ENCODE measurements at places on chromosomes 6 and 20. TPM values are rescaled to one million over a fixed set of nuclear protein-coding genes. Genes with fewer than 3 reads are reported as not detected.

TBC1D20 gene
- 23.2 TPM for total RNA-seq

SLC17A9 gene
- 0.74 TPM for total RNA-seq

POPDC3 gene
- 8.2 TPM for total RNA-seq

EPPIN gene
- total RNA-seq, result not detected

NRSN2 gene
- 8.8 TPM for total RNA-seq

PRND gene
- not detected for total RNA-seq

DNA sequence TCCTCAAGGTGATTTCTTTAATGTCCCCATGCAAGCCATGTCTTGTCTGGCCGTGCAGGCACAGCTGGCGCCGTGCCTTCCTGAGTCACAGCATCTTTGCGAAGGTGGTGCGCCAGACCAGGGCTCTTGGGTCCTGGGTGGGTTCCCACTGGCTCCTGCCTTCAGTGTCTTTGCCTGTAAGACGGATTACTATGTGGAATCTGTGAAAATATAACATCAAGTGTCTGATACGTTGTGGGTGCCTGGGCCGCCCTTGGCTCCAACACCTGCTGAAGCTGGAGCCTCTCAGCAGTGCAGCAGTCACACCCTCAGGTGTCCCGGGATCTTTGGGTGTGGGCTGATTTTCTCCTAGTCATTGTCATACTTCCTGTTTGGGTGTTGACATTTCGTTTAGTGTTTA, 3.2 kb downstream of the OSBPL2 start:
- peaks cover 17% of the 10 kb centered on the region for H3K4me1 ChIP-seq
- H3K4me3 ChIP-seq, result no peak overlapping the region
- no peaks in the 10 kb centered on the region for H3K36me3 ChIP-seq

- H3K4me3 ChIP-seq, result no peak overlapping the region
- no peaks in the 10 kb centered on the region for H3K36me3 ChIP-seq
- peaks cover 17% of the 10 kb centered on the region for H3K4me1 ChIP-seq
- no peaks in the 10 kb centered on the region for H3K27me3 ChIP-seq
- DNase-seq, result peak; percentile 71
Measured at GRCh38 chr6:168823397-168824212, 382.6 kb downstream of the SMOC2 start.

GRCh38 chr6:97445407-97445806, 162.4 kb upstream of the MMS22L start:
- no peak for DNase-seq
- no peak overlapping the region for H3K27ac ChIP-seq

GRCh38 chr20:26214991-26215390, 518.3 kb upstream of the ZNF337 start:
- no peak overlapping the region for H3K27ac ChIP-seq
- no peak overlapping the region for H3K4me3 ChIP-seq
- no peaks in the 10 kb centered on the region for H3K4me1 ChIP-seq
- H3K27me3 ChIP-seq, result peaks cover 30% of the 10 kb centered on the region

- H3K27me3 ChIP-seq, result peaks cover 12% of the 10 kb centered on the region
- H3K4me1 ChIP-seq, result peaks cover 21% of the 10 kb centered on the region
- peak; percentile 51 for DNase-seq
- peak overlapping the region; percentile 53 for H3K27ac ChIP-seq
- H3K36me3 ChIP-seq, result no peaks in the 10 kb centered on the region
- no peak overlapping the region for H3K4me3 ChIP-seq
Measured at GRCh38 chr6:169811072-169811471, 59.6 kb downstream of the ERMARD start.

- DNase-seq, result no peak
- H3K36me3 ChIP-seq, result no peaks in the 10 kb centered on the region
- H3K4me3 ChIP-seq, result no peak overlapping the region
- peaks cover 8% of the 10 kb centered on the region for H3K27me3 ChIP-seq
Measured at GRCh38 chr6:157988700-157989063, 7.0 kb downstream of the SYNJ2 start.

DNA sequence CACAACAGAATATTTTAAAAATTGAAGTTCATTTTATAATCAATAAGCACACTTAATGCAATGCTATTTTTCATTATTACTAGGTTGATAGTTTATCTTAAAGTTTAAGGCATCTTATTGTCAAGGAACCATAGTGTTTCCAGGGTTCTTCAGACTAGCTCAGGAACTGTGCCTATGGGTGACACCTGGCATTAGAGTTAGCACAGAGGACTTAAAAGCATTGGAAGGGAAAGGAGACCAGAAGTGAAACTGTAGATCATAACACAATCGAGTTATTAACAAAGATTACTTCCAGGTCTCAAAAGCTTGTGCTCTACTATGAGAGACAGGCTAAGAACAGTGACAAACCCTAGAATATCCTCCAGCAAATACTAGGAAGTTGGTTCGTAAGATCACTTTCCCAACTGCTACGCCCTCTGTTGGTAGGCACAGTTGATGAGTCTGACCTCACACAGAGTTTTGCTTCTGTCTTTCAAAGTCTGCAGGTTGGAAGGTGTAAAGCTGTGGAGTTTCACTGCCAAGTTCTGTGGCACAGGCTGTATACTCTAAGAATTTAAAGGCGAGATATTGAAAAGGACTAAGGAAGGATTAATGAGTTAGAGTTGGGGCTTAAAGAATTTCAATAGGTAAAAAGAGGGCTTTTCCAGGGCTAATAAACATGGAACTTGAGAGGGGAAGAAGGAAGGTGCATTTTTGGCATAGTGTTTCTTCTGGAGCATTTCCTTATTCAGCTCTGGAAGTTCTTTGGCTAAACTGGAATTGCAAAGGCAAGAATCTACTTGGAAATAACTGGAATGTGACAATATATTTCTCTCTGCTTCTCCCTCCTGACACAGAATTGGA, 531.3 kb upstream of the JAG1 start:
- H3K4me3 ChIP-seq, result no peak overlapping the region
- no peak overlapping the region for H3K27ac ChIP-seq
- H3K27me3 ChIP-seq, result no peaks in the 10 kb centered on the region
- no peaks in the 10 kb centered on the region for H3K36me3 ChIP-seq
- DNase-seq, result peak; percentile 86

- no peaks in the 10 kb centered on the region for H3K36me3 ChIP-seq
- no peak overlapping the region for H3K4me3 ChIP-seq
- H3K27ac ChIP-seq, result no peak overlapping the region
- no peak for DNase-seq
- no peaks in the 10 kb centered on the region for H3K27me3 ChIP-seq
Measured at GRCh38 chr6:158798311-158798710, 20.9 kb downstream of the EZR start.

DNA sequence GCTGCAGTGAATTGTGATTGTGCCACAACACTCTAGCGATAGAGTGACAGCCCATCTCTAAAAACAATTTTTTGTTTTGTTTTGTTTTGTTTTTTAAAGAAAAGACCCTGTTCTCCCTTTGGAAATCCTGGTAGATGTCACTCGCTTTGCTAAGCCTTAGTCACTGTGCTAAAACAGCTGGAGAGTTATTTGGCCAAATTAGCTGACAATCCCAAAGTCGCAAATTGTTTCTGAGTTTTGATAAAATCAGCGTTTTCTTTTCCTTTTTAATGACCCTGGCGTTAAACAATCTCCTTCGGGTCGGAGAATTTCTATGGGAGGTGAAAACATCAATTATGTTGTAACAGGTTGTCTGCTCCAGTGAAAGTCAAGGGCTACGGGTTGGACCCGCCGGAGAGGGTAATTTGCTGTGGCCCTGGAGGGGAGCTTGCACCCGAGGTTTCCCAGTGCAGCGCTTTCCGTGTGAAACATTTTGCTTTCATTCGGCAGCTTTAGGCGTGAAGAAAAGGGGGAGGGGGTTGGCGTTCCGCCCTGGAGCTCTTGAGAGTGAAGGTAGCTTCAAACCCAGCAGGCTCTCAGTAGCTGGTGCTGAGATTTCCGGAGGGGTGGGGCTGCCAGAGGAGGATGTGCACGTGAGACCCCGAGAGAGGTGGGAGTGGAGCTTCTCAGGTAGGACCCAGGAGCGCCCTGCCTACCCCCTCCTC, 296.6 kb downstream of the PHACTR1 start:
- H3K4me3 ChIP-seq, result peak overlapping the region; percentile 59
- no peak overlapping the region for H3K27ac ChIP-seq
- peaks cover 78% of the 10 kb centered on the region for H3K27me3 ChIP-seq
- peak; percentile 63 for DNase-seq

DNA sequence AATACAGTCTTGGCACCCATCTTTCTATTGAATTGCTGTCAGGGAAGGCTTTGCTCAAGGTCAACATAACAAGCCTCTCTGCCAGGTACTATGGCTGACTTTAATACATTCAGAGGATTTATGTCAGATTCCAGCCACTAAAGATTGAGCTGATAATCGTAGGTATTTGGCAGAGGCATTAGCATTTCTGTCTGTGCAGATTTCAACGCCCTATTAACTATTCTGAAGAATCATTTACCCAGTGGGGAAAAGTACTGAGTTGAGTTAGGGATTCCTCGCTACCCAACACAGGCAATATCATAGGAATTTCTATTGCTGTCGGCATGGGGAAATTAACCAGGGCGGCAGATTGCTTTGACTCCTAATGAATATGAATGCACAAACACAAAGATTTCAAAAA, 233.7 kb upstream of the SPTLC3 start:
- no peak for DNase-seq
- H3K27ac ChIP-seq, result no peak overlapping the region
- H3K4me3 ChIP-seq, result no peak overlapping the region
- no peaks in the 10 kb centered on the region for H3K36me3 ChIP-seq
- H3K27me3 ChIP-seq, result no peaks in the 10 kb centered on the region

Measured in neural progenitor cell (in vitro differentiated cells).